ENCODE measurements at places on chromosomes 2 and 18.
A peak's percentile ranks its signal among the peaks of the same experiment; 100 is the strongest.

DNA sequence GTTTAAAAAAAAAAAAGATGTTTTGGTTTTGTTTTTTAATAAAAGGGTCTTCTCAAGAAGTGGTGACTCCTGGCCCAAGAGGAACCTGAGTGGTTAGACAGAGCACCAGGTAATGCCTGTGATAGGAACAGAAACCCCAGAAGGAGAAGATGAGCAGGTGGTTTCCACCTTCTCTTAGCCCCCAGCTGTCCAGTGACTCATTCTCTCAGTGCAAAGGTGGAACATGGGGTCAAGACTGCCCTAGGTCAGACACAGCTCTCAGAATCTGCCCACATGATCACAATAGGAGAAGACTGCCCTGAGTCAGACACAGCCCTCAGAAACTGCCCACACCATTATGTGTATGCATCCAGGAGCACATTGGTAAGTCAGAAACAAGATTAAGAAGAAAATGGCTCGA, 61.8 kb downstream of the TBC1D8 start:
- DNase-seq = no peak

DNA sequence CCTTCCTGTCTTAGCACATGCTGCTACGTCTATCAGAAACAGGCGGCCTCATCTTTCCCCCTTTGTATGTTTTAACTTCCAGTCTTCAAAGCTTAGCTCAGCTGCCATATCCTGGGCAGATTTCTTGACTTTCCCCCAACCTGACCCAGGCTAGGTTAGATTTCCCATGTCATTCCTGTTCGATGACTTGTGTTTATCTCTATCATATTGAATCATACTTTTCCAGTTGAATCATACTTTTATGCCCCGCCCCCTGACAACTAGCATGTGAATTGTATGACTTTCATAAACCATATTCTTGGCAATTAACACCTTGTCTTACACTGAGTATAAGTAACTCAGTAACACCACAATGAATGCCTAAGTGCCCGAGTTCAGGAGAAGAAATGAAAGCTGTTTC, 128.3 kb downstream of the CYRIA start:
- DNase-seq = no peak

- DNase-seq = no peak
Measured at GRCh38 chr18:58894930-58895329, 30.3 kb downstream of the ZNF532 start.

GRCh38 chr2:224284134-224284946, 117.6 kb downstream of the FAM124B start:
- no peak for DNase-seq

GRCh38 chr2:199985625-199986207, 30.3 kb downstream of the MAIP1 start:
- DNase-seq = peak; percentile 53

GRCh38 chr2:160557903-160558302, 64.3 kb upstream of the RBMS1 start:
- DNase-seq = no peak

- no peak for DNase-seq
Measured at GRCh38 chr2:173590276-173590861, 235.7 kb downstream of the CDCA7 start.

- DNase-seq = no peak
Measured at GRCh38 chr18:9804517-9805104, 81.2 kb upstream of the TXNDC2 start.

DNA sequence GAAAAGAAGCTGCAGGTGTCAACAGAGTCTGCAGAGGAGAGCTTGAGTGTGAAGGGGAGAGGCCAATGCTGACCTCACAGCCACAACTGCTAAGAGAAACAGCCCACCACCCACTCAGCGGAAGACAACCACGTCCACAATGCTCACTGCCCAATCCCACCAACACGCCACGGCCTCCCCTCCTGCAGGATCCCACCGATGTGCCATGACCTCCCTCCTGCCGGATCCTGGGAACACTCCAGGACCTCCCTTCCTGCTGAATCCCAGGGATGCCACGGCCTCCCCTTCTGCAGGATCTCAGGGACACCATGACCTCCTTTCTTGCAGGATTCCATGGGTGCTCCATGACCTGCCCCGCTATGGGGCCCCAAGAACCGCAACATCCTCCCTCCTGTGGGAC, 267.7 kb downstream of the TWIST2 start:
- DNase-seq = no peak

- DNase-seq = no peak
Measured at GRCh38 chr2:168002021-168002553, 245.3 kb downstream of the STK39 start.

- no peak for DNase-seq
Measured at GRCh38 chr2:190415794-190416775, 7.9 kb downstream of the MFSD6 start.

DNA sequence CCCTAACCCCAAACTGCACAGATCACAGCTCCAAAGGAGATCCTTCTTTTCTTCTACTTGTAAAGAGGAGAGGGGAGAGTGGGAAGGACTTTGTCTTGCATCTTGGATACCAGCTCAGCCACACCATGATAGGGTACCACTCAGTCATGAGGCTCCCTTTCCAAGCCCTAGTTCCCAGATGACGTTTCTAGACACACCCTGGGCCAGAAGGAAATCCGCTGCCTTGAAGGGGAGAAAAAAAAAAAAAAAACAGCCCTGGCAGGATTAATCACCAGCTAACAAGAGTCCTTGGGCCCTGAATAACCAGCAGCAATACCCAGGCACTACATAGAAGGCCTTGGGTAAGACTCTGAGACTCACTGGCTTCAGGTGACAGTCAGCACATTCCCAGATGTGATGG, 36.9 kb downstream of the ST8SIA3 start:
- no peak for DNase-seq

DNA sequence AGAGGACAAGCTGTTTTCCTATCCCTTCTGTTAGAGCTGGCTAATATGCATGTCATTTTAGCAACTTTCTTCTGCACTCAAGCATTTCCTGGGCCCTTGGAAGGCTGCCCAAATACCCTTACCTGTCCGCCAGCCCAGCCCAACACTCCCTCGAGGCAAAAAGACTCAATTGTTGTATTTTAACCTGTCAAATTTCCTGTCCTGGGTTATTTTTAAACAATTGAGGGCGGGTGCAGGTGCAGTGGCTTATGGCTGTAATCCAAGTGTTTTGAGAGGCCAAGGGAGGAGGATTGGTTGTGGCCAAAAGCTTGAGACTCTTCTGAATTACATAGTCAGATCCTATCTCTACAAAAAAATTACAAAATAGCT, 125.0 kb upstream of the ARHGAP28 start:
- DNase-seq = no peak

DNA sequence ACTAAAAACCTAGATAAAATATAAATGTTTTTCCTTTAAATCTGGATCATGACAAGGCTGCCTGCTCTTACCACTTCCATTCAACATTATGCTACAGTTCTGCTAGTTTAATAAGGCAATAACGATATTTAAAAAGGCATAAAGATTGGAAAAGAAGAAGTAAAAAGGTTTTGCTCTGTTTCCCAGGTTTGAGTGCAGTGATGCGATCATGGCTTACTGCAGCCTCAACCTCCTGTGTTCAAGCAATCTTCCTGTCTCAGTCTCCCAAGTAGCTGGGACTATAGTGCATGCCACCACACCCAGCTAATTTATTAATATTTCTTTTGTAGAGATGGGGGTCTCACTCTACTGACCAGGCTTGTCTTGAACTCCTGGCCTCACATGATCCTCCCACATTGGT, 40.8 kb downstream of the PROKR1 start:
- no peak for DNase-seq

GRCh38 chr2:5528706-5529105, 163.5 kb upstream of the SOX11 start:
- DNase-seq = no peak

DNA sequence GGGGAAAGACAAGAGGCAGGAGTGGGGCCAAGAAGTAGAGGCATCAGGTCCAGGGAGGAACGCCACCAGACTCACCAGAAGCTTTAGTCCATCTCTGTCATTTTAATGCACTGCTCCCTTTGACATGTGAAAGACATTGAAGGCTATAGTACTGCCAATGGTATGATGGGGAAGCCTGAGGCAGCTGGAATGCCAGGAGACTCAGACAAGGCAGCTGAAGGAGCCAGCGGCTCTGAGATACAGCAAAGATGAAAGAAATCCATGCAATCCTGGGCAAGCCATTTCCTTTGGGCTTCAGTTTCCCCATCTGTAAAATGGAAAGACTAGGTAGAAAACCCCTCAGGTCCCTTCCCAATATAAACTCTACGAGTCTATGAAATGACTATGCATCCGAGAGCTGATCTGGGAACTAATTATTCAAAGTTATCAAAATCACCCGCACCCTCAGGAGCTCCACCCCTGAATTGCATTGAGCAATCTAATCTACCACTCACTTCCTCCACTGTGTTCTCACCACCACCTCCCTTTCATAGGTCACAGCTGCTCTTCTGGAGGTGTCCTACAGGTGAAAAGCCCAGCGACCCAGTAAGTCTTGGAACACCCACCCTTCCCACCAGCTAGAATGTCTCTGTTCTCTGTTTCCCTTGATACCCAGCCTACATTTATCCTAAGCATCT, 3.1 kb downstream of the CXCR2 start:
- DNase-seq = no peak

DNA sequence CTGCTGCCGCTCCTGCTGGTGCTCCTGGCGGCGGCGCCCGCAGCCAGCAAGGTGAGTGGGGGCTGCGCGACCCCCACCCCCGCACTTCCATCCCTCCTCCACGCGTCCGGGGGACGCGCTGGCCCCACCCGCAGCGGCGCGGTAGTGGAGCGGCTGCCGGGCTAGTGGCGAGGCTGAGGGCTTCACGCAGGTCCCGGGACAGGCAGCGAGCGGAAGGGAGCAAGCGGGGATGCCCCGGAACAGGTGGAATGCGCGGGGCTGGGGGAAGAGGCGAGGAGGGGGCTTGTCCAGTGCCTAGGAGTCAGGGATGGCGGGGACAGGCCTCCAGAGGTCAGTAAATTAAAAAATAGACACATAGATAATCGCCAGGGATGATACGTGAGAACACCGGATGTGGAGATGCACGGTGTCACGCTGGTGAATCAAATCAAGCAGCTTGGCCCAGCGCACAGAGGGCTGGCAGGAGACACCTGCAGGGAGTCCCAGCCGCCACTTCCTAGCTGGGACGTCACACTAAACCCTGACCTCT, 403 bp downstream of the COL4A3 start:
- DNase-seq = no peak

GRCh38 chr2:188628989-188629752, 337.5 kb downstream of the GULP1 start:
- no peak for DNase-seq

GRCh38 chr2:203591642-203592041, 56.5 kb upstream of the RAPH1 start:
- DNase-seq = no peak

DNA sequence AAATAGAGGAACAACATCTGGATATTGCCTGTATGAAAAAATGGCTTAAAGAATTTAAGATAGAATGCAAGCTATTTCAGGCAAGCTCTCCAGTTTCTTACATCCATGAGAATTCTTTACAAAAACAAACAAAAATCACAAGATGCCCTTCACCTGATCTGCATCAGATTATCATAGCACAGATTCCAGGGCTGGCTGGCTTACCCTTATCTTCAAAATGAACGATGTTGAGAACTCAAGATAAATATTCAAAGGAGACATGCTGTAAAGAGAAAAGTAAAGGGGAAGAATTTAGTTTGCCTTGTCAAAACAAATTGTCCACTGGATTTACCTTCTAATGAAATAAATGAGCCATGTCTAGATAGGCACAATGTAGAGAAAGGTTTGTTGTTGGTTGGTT, 18.7 kb upstream of the SLC40A1 start:
- DNase-seq = no peak

DNA sequence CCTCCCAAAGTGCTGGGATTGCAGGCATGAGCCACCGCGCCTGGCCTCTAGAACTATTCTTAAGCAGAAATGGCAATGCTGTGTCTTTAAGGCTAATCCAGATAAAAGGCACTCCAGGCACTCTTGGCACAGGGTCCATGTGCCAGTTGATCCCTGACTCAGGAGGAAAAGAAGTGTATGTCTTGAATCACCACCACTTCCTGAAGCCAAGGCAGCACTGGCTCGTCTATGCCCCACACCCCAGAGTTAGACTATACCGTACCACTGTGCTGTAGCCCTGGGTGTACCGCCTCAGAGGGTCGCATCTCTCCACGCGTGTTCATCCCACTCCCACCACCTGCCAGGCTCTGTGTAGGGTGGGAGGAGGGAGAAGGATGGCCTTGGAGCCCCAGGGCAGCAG, 9.0 kb downstream of the TNFRSF11A start:
- no peak for DNase-seq

- DNase-seq = peak; percentile 9
Measured at GRCh38 chr2:62265106-62265505, 69.2 kb downstream of the B3GNT2 start.

DNA sequence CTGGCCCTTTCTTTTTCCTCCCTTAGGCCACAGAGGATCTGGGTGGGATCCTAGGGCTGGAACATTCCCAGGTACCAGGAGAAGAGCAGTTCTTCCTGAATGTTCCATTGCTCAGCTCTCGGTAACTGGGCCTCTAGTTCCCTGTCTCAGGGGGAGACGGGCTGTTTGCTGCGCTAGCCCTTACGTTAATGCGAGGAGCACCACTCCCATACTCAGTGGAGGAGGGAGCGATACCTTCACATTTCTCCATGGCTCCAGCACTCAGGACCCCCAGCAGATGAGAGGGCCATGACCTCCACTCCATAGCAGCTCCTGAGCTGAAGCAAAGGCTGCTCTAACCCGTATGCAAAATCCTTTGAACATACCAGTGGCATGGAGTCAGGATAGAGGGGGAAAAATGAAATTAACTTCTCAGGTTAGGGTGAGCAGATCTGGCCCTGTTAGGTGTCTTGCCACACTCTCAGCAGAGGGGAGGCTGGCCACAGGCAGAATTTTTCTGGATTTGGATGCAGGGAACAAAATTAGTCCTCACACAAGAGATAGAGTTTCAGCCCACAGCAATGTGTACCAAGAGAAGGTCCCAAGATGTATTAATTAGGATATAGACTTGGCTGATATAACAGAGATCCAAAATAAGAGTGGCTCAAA, 206.7 kb downstream of the ZFP36L2 start:
- no peak for DNase-seq

- DNase-seq = no peak
Measured at GRCh38 chr2:138280999-138281695, 220.4 kb upstream of the SPOPL start.

DNA sequence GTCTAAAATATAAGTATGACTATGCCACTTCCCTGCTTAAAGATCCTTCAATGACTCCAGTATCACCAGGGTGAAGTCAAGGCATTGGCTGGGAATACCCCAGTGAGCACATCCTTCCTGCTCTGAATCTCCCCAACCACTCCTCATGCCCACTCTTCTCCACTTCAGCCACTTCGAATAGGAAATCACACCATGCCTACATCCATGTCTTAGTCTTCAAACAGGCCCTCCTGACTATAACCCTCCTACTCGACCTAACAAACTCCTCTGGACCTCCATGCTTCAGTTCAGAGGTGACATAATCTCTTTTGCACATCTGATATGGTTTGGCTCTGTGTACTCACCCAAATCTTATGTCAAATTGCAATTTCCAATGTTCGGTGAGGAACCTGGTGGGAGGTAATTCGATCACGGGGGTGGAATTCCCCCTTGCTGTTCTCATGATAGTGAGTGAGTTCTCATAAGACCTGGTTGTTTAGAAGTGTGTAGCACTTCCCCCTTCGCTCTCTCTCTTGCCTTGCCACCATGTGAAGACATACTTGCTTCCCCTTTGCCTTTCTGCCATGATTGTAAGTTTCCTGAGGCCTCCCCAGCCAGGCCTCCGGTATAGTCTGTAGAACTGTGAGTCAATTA, 87.8 kb upstream of the TFCP2L1 start:
- no peak for DNase-seq

All from GDM1 (cell line).